ENCODE measurements at places on chromosomes 1 and 21.
A peak's percentile ranks its signal among the peaks of the same experiment; 100 is the strongest.

DNA sequence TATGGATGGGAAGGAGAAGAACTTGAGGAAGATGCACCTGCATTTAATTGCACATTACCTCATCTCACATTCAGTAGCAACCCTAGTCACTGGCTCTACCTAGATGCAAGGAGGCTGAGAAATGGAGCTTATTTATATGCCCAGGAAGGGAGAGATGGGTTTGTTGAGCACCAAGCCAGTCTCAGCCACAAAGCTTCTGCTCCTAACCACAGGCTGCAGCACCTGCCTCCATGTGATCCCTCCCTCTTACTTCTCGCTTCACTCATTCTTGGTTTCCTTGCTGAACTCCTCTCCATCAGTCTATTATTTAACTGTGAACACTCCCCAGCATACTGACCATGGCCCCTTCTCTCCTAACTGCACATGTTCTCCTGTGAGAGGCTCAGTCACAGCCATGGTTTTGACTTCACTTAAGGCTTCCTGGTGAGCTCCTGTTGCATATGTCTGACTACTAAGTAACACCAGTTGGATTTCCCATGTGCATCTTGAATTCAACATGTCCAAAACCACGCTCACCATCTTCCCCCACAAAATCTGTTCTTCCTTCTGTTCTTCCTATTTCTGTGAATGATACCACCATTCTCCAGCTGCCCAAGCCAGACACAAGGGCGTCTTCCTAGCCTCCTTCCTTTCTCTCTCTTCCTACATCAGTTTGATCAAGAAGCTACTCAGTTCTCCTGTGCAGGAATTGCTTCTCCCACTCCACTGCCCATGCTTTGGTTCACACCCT, 139.8 kb downstream of the AK5 start:
- no peak for DNase-seq

- no peak for DNase-seq
Observed at GRCh38 chr21:37264808-37265207, 2.3 kb downstream of the VPS26C start.

DNA sequence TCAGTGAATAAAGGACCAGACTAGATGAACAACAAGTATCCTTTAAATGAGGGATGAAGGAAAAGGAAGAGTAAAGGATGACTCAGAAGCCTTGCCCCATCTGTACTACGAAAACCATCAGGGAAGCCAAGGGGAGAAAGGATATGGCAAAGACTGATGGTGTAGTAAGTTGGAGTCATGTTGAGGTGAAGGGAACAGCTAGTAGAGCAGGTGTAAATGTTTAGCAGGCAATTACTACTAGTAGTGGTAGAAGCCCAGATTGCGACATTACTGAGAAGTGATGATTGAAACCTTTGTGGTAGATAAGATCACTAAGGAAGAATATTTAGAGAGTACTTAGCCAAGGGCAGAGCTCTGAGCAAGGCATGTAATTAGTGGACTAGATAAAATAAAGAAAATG, 84.0 kb downstream of the PHTF1 start:
- peak; percentile 12 for DNase-seq

DNA sequence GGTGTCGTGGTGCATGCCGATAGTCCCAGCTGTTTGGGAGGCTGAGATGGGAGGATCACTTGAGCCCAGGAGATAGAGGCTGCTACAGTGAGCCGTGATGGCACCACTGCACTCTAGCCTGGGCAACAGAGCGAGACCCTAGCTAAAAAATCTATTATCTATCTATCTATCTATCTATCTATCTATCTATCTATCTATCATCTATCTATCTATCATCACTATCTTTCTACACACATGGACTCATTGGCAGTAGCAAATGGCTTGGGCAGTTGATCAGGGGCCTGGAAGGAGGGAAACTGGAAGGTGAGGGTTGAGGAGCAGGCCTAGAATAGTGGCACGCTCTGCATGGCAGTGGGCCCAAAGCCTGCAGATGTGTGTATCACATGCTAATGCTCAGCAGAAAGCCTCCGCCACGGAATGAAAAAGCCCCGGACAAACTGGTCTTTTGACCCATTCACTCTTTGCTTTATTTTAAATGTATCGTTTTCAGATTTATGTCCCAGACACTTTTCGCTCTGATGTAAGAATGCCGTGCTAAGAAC, 7.3 kb upstream of the HUNK start:
- DNase-seq, result no peak

- no peak for DNase-seq
Observed at GRCh38 chr21:45415943-45416611, 11.1 kb downstream of the COL18A1 start.

GRCh38 chr1:47709872-47710231, 272.0 kb downstream of the FOXD2 start:
- peak; percentile 50 for DNase-seq

- no peak for DNase-seq
Observed at GRCh38 chr21:46202592-46203202, 18.4 kb upstream of the SPATC1L start.

- DNase-seq, result peak; percentile 59
Observed at GRCh38 chr1:151993084-151993733, 450 bp downstream of the S100A10 start.

DNA sequence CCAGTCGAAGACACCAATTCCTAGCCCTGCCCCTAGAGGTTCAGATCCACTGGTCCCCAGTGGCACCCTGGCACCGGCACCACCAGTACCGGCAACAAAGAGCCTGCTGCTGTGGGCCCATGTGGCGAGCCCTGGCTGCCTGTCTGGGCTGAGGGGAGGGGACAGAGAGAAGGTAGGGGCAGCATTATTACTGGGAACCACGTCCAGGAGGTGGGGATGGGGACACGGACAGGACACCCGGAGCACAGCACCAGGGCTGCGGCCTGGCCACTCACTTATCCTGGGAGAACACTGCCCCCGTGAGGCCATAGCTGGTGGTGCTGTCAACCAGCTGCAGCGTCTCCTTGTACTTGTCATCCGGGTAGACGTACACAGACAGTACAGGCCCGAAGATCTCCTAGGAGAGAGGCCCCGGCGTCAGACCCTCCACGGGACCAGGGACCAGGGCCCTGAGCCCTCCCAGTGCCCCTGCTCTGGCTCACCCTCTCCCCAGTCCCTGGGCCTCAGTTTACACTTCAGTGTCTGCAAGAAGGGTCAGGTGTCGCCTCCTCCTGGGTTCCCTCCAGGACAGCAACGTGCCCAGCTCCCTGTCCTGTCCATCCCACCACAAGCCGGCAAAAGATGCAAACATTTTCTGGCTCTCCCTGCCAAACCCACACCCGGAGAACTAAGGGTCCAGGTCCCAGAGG, 15.8 kb upstream of the TAS1R2 start:
- DNase-seq, result peak; percentile 87

DNA sequence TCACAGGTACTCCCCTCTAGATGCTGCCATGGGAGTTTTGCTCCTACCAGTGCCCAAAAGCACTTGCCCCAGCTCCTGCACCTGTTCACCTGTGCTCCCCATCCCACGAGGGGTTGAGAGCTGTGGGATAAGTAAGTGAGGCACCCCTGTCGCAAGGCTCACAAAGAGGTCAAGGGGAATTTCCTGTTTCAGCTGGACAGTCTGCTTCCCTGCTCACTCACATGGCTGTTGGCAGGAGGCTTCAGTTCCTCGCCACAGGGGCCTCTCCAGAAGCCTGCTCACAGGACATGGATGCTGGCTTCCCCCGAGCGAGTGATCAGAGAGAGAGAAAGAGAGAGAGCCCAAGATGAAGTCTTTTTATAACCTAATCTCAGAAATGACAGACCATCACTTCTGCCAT, 8.7 kb upstream of the NCMAP start:
- DNase-seq, result no peak

- DNase-seq, result no peak
Observed at GRCh38 chr1:60088620-60089155, 15.1 kb upstream of the C1orf87 start.

All from KBM-7 (cell line).